ELF-1 (cell line): ENCODE measurements at places on chromosomes 12 and 14.

DNA sequence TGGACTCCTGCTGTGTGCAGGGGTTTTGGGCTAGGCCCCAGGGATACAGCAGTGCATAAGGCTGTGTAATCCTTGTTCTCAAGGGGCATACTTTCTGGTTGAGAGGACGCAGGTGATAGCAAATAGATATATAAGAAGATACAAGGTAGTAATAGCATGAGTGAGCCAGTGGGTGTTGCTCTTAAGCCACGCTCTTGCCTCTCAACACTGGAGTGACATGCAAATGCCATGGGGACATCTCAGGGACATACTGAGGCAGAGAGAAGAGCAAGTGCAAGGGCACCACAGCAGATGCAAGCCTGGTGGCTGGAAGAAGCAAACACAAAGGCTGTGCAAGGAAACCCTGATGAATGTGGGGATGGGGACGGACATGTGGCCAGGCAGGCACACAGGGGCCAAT is 223.3 kb downstream of the CHST11 start:
- DNase-seq: no peak

DNA sequence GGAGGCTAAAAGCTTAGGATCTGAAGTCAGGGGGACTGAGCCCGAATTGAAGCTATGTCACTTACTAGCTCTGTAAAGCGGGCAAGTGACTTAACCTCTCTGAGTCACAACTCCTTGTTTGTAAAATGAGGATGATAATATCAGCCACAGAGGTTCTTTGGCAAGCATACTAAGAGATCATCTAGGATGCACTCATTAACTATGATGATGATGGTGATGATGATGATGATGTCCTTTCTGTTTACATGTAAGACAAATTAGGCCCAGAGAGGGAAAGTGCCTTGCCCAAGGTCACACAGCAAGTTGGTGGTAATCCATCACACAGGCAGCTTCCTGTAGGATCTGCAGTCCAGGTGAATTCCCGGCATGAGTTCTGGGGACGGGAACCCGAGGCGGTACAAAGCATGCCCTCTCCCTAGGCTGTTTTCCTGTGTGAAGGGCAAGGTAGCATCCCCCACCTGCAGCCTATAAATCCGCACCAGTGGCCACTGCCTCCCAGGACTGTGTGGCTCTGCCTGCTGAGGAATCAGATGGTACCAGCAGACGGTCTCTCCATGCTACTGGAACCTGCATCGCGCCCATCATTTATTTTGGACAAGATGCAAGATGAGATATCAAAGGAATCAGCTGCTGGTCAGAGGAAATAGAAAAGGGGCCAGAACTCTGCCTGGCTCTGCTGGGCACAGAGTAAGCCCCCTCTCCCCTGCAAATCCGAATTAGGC is 55.2 kb downstream of the MAP1LC3B2 start:
- no peak for DNase-seq

DNA sequence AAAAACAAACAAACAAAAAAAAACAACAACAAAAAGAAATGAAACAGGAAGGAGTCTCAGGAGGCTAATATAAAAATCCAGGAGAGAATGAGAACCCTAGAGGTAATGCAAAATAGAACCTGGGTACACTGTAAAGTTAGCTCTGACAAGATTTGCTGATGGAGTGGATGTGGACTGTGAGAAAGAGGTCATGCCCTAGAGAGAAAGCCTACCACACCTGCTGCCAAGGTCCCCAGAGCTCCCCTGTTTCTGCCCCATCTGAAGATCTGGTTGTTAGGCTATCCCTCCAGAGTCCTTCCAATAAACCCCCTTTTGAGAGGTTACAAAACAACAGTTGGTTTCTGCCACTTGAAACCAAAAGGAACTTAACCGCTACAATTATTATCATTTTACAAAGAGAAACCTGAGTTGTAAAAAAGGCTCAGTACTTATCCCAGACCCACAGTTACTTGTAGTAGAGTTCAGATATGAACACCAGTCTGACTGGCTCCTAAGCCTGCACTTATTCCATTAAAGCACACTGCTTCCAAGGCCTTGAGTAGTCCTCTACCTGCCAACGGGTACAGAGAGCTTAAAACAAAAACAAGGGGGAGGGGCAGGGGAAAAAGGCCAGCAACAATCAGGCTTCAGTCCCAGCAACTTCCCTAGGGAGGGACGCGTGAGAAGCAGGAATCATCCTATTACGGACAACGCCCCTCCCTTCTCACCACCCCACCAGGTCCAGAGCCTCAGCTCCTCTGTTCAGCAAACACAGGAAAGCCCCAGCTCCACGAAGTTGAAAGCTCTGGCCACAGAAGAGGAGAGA is 27.7 kb downstream of the PPP1R13B start:
- peak; percentile 85 for DNase-seq

DNA sequence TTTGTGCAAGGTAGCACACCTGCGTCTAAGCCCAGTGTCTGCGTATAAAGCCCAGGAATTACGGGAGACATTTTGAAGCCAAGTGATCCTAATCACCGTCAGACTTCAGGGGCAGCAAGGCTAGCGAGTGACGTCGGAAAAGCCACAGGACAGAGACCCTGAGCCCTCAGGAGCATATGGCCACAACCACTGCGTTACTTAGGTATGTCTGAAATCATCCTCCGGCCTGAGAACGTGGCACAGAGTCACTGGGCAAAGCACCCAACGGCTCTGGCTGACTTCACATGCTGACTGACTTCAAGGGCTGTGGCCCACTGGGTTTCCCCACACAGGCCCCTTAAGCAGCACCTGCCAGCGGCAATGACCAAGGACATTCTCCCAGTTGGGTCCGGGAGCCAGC is 71.5 kb downstream of the RIMBP2 start:
- no peak for DNase-seq

DNA sequence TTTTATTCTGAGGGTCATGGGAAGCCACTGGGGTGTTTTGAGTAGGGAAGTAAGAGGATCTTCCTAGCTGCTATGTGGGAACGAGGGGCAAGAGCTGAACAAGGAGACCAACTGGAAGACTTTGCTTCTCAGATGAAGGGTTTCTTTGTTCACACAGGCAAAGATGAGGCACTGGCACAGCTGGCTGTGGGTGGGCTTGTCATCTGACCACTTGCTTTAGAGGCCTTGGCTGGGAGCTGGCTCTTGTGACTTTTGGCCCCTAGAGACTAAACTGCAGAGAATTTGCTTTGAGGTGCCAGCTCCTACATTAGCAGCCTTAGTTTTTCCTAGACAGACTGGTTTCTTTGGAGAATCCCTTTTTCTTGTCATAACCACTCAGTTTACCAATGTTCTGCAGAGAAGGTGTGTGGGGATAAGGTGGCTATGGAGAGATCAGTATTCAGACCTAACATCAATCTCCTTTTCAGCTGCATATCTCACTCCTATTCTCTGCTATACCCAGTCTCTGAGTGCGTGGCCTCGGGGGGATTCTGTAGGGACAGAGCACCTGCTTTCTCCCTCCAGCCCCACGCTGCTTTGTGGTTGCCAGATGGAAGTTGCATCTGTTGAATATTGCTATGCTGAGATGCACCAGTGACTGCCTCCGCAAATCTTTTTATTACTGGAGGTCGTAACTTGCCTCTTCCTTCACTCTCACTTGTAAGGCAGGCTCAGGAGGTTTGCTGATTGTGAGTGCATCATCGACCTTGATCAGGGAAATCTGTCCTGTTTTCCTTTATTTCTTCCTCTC is 12.7 kb downstream of the PPP2R5C start:
- DNase-seq: no peak

GRCh38 chr12:92393504-92393903 is 247.9 kb upstream of the BTG1 start:
- DNase-seq: no peak

DNA sequence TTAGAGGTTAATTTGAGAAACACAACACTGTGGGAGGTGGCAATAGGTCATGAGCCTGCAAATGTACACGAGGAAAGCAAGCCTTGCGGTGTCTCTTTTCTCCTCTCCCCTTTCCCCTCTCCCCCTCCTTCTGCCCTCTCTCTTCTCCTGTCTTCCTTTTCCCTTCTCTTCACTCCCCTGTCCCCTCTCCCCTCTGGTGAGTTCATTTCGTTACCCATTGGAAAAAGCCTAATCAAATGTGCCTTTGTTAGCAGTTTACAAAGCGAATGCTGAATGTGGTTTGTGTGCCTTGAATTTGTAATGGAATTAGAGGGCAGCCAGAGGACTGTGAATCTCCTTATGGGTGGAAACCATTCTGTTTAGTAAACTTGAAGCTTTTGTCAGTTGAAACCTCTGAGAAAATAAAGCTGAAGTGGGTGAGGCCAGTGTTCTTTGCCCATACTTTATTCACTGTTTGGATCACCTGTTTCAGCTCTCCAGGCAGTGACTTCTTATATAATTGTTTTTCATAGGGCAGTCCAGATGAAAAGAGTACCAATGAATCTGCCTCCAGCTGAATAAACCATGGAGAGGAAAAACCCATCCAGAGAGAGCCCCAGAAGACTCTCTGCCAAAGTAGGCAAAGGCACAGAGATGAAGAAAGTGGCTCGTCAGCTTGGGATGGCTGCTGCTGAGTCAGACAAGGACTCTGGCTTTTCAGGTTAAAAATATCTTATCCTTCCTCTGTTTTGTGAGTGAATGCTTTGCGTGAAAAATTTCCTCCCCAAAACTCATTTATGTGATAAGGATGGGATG is 7.3 kb downstream of the CIPC start:
- DNase-seq: no peak

DNA sequence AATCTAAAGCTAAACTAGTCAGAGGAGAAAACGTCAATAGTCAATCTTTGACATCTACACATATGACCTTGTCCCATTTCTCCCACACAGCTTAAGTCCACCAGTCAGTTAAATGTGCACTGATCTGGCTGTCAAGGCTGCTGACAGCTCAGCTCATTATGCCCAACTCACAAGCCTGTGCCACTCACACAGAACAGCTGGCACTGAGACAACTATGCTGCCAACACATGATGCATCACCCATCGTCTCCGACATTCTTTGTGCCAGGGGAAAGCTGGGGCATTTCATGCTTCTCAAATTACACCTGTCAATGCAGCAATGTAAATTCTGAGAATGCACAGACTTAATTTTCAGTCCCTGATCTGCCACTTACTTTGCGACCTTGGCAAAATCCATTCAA is 25.3 kb downstream of the GNS start:
- no peak for DNase-seq

- no peak for DNase-seq
These were observed 26.7 kb downstream of the GTF2A1 start for GRCh38 chr14:81193924-81194633.

GRCh38 chr12:106342397-106343213 is 14.9 kb upstream of the POLR3B start:
- no peak for DNase-seq

GRCh38 chr12:26278666-26279065 is 83.3 kb downstream of the SSPN start:
- DNase-seq: no peak

- DNase-seq: no peak
These were observed 44.2 kb downstream of the TTC8 start for GRCh38 chr14:88868558-88869159.

DNA sequence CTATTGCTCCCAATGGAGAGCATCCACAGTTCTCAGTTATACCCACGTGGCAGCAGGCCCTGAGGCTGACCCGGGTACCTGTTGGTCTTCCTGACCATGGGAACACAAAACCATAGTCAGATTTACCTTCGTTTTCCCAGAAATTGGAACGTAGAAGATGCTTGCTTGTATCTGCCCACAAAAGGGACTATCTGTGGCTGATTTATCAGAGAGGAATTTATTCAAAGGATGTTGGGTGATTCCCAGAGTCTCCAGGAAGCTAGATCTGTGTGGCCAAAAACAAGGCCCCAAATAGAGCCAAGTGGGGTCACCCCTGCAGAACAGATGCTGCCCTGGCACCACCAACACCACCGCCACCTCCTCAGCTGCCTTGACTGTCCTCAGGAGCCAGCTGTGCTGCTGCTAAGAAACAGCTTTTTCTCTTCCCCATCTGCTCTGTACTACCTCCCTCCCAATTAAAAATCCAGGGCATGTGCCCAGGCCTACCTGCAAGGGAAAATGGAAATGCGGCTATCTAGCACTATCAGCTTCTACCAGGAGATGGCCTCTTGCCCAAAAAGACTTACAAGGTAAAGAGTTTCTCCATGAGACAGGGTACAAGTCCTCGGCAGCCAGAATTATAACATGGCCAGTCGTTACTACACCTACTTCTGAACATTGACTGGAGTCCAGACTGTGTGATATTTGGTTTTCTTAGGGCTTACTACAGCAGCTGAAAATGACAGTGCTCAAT is 128.6 kb upstream of the PLEKHG7 start:
- peak; percentile 57 for DNase-seq

DNA sequence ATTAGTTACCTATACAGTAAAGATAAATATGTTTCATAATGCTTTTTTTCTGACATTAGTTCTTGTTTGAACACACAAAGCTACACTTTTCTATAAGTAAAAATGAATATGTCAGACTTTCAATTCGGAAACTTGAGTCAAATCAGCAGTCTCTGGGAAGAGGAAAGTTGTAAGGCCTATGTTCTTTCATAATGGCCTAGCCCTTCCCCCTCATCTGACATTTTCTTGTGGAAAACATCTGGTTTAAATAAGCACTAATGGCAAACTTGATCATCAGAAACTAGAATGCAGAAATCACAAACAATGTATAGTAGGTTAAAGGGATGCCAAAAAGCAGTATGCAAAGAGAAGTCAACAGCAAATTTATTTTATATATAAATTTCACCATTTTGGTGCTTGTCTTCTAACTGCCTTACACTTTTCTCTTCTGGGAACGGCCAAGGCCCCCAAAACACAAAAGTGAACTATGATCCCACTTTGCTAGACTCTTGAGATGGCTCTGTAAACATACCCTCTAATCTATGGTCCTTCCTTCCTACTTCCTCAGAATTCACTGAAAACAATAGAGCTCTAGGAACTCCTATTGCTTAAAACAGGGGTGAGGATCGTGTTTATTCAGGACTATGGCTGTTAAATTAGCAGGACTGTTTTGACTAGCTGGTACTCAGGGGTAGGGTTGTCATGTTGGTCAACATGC is 444.1 kb downstream of the RAD51B start:
- DNase-seq: no peak

GRCh38 chr14:69493791-69494190 is 9.3 kb downstream of the PLEKHD1 start:
- DNase-seq: no peak

DNA sequence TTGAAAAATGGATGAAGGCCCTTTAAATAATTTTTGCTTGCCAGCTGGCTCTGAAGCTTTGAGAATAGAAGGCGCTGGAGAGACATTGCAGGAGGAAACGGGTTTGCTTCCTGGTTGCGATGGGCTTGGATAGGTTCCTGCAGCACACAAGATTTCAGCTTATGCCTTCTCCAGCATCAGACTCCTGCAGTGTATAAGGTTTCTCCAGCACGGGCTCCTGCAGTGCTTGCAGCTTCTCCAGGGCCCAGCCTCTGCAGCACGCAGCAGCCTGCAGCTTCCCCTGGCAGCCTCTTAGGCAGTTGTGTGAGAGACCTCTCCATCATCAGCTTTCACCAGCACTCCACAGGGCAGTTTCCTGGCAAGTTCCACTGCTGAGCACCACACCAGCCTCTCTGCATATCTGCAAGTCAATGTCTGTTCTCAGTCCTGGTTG is 78.7 kb upstream of the ZDHHC17 start:
- peak; percentile 81 for DNase-seq

- no peak for DNase-seq
These were observed 50.3 kb downstream of the KCNA1 start for GRCh38 chr12:4960030-4960429.

- peak; percentile 6 for DNase-seq
These were observed 5.4 kb downstream of the KCNH5 start for GRCh38 chr14:63039866-63040265.

GRCh38 chr12:129332286-129332685 is 479.0 kb downstream of the GLT1D1 start:
- no peak for DNase-seq
